ENCODE measurements at places on chromosomes 2 and 18. TPM values are rescaled to one million over a fixed set of nuclear protein-coding genes. Genes with fewer than 3 reads are reported as not detected.

NTSR2 gene
- not detected for total RNA-seq

SMPD4 gene
- total RNA-seq = 17.6 TPM

RAMP1 gene
- total RNA-seq = 3.1 TPM

CHRNA1 gene
- not detected for total RNA-seq

Measured in fibroblast of the aortic adventitia (primary cell).